ENCODE measurements at places on chromosomes 1 and 21.

GRCh38 chr1:168565825-168566224, 10.6 kb upstream of the XCL1 start:
- no peak for DNase-seq

DNA sequence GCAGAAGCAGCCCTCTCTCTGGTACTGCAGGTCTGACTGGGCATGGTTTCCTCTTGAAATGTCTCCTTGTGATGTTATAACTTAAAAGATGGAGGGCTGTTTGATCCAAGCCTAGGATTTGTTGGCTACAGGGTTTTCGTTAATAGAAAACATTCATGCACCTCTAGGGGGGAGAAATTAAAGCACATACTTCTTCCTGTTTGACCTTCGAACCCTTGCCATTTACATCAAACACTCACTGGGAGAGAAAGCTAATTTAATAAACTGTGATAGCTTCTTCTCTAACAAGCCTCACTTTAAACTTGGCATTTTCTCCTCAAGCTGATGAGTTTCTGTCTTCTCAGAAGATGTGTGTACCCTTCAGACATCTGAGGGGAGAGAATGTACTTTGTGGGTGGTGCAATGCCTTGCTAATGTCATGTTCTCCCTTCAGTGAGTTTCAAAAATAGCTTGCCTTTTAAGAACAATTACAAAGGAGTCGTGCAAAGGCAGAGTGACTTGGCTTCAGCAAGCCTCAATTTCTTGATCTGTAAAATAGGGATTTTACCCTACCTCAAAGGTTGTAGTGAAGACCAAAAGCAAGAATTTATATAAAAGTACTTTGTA, 20.4 kb downstream of the CACHD1 start:
- DNase-seq = no peak

- no peak for DNase-seq
These were observed 17.7 kb upstream of the GFI1 start for GRCh38 chr1:92504291-92505014.

- DNase-seq = no peak
These were observed 98.8 kb downstream of the LBR start for GRCh38 chr1:225329041-225329440.

DNA sequence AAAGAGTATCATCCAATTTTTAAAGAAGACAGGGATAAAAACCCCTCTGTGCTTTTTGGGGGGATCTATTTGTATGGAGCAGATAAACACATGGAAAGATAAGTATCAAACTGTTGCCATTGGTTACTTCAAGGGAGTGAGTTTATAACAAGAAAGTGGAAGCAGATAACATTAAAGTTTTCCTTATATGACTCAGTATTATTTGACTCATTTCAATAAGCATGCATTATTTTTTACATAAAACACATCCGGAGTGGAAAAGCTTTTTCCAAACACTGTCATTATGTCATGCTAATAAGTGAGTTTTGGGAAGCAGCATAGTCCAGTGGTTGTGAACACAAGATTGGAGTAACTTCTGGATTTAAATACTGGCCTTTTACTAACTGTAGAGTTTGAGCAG, 452.2 kb downstream of the LTN1 start:
- DNase-seq = no peak

DNA sequence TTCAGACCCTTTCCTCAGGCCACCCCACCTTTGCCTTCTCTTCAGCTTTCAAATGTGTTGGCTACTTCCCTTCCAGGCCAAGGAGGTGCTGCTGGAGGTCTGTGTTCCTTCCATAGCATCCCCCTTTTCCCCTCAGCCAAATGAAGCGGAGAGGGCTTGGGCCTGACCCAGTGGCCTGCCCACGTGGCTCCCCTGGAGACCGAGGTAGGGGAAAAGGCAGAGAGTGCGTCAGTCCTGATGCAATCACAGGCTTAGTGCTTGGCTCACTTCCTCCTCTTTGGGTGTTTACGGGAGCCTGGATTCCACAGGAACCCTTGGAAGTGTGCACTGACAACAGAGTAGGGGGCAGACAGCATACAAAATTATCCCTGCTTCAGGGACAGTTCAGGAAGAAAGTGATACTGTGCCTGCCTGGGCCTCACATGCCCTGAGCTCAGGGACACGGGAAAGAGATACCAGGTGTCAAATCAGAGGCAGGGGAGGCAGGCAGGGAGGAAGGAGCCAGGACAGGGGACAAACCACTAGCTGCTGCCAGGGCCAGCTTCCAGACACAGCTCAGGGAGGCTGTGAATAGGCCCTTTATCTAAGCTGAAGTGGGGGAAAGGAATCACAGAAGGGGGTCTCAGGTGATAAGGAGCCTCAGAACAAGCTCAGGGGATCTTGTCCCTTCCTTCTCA, 16.6 kb upstream of the PTP4A2 start:
- DNase-seq = no peak

GRCh38 chr1:204872262-204872881, 1.7 kb downstream of the NFASC start:
- no peak for DNase-seq

- DNase-seq = no peak
These were observed 45.6 kb upstream of the FASLG start for GRCh38 chr1:172613294-172613693.

GRCh38 chr1:121458291-121459048, 273.7 kb downstream of the SRGAP2C start:
- DNase-seq = no peak
